Breast epithelium (tissue), 4 donors: ENCODE measurements at places on chromosomes 16 and 17.

GRCh38 chr17:3978421-3979289 lies 14.4 kb upstream of the ATP2A3 start:
- DNase-seq: no peak

- DNase-seq: no peak
Observed at GRCh38 chr16:3068487-3068886, 3.0 kb downstream of the IL32 start.

GRCh38 chr17:78242024-78242742 lies 10.8 kb downstream of the TMEM235 start:
- no peak for DNase-seq

DNA sequence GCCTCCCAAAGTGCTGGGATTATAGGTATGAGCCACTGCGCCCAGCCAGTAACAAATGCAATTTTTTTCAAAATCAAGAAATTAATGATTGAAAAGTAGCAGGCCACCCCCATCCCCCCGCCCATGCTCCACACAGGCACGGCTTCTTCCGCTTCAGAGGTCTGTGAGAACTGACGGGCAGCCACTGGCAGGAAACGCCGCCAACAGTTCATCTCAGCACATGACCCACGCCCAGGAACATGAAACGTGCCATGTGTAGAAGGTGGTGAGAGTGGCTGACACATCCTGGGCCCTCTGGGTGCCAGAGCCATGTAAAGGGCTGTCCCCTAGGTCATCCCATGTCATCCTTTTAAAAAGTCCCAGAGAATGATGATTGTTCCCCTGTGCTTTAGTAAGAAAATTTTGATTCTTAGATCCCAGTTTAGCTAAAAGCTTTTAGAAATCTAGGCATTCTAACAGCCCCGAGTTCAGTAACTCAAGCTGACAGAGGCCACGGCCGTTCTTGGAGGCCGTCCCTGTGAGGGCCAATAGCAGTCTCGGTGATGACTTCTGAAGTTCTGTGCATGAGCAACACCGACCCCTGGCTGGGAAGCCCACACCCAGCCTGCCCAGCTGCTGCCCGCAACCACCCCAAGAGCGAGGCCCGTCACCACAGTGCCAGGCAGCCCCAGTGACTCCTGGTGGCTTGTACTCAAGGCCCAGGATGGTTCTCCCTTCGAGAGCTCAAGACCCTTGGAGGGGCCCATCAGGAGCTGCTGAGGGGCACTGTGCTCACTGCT lies 52.1 kb downstream of the KLHDC4 start:
- no peak for DNase-seq

DNA sequence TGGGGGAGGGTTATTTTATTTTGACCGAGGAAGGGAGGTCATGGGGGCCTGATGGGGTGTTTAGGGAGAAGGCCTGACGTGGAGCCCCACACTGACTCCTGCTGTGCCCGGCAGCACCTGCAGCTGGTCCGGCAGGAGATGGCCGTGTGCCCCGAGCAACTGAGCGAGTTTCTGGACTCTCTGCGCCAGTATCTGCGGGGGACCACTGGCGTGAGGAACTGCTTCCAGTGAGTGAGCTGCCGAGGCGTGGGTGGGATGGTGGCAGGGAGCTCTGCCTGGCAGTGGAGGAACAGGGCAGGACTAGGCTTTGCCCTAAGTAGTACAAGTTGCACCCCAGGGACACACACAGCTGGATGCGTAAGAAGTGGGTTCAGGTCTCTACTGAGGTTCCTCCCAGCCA lies 30.0 kb downstream of the NECAB2 start:
- DNase-seq: no peak

- no peak for DNase-seq
Observed at GRCh38 chr17:72518753-72519597, 398.2 kb downstream of the SOX9 start.

GRCh38 chr17:80476877-80477646 lies 655 bp upstream of the NPTX1 start:
- no peak for DNase-seq

- peak; percentile 61 for DNase-seq
Observed at GRCh38 chr17:56737421-56738161, 96.1 kb downstream of the C17orf67 start.

DNA sequence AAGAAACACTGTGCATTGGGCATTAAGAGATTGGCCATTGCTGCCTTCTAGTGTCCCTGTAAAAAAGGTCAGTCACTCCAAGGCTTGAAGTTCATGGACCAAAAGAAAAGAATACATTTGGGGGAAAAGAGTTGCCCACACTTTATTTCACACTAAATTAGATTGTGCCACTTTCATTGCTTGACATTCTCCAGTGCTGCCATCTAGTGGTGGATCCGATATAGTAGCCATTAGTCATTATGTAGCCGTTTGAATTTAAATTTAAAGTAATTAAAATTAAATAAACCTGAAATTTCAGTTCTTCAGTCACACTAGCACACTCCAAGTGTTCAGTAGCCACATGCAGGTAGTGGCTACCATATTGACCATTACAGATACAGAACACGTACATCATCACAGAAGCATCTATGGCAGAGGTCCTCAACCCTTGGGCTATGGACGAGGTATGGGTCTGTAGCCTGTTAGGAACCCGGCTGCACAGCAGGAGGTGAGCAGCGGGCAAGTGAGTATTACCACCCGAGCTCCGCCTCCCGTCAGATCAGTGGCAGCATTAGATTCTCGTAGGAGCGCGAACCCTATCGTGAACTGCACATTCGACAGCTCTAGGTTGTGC lies 21.9 kb upstream of the CDH5 start:
- no peak for DNase-seq

DNA sequence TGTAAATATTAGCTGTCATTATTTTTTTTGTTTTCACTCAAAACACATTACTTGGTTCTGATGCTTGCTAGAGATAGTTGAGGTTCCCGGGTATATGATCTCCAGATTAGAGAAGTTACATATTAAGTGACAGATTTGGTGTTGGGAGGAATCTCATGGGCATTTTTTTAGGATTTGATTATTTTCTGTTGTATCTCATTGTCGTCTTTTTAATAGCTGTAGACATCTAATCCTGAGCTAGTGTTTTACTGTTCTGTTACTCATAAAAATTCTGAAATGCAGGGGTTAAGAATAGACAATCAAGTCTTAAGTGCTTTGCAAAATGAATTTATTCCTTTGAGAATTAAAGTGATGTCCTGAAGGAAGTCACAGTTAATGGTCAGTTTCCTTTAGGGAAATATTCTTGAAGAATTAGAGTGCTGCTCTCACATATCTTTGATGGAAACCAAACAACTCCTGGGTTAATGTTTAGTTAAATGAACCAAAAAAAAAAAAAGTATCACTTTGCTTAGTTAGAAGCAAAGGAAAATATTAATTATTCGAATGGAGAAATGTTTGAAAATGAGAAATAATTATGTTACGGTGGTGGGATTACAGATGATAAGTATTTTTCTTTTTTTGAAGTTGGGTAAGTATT lies 251.7 kb upstream of the CACNG5 start:
- DNase-seq: no peak

GRCh38 chr16:6803176-6803575 lies 529.5 kb upstream of the RBFOX1 start:
- no peak for DNase-seq

- no peak for DNase-seq
Observed at GRCh38 chr17:640436-640835, 74.2 kb downstream of the VPS53 start.

GRCh38 chr16:81524382-81524781 lies 79.8 kb downstream of the CMIP start:
- no peak for DNase-seq

DNA sequence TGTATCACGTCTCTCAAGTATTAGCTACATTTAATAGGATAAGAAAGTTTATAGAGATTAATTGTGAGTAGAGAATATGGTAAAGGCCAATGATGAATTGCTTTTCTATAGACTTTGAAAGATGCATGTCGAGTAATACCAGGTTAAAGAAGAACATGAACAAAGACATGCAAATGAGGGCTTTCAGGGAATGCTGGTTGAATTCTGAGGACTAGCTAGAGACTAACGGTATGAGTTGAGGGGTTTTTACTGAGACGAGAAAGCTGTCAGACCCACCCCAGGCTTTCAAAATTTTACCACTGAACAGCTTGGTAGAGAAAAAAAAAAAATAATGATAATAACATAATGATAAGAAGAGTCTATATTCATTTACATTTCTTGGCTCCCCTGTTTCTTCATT lies 796.0 kb upstream of the CDH8 start:
- no peak for DNase-seq

GRCh38 chr16:69520800-69521602 lies 44.8 kb upstream of the NFAT5 start:
- no peak for DNase-seq

- DNase-seq: no peak
Observed at GRCh38 chr16:70434484-70435260, 4.2 kb downstream of the ST3GAL2 start.

DNA sequence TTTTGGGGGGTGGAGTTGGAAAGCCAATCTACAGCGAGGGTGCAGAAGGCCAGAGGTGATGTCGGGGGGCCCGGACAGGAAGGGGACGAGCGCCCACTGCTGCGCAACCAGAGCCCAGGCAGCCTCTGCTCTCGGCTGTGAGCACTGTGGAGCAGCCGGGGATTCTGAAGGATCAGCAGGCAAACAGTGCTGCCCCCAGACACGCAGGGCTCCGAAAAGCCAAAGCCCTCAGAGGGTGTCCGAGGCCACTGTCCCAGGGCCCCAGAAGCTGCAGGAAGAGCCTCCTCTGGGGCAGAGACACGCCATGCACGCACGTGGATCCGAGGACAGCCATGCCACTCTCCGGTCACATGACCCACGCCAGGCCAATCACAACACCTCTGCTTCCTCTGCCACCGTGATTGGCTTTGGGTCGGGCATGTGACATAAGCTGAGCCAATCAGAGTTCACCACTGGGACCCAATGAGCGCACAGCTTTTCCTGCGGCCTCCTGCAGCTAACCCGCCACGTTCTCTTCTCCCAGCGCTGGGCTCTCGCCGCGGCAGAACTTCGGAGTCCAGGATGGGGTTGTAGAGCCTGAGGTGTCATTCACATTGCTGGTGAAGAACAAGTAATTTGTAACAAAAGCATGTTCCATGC lies 40.7 kb downstream of the ACTG1 start:
- DNase-seq: peak; percentile 78

GRCh38 chr17:2213291-2213960 lies 90.2 kb downstream of the SMG6 start:
- no peak for DNase-seq

DNA sequence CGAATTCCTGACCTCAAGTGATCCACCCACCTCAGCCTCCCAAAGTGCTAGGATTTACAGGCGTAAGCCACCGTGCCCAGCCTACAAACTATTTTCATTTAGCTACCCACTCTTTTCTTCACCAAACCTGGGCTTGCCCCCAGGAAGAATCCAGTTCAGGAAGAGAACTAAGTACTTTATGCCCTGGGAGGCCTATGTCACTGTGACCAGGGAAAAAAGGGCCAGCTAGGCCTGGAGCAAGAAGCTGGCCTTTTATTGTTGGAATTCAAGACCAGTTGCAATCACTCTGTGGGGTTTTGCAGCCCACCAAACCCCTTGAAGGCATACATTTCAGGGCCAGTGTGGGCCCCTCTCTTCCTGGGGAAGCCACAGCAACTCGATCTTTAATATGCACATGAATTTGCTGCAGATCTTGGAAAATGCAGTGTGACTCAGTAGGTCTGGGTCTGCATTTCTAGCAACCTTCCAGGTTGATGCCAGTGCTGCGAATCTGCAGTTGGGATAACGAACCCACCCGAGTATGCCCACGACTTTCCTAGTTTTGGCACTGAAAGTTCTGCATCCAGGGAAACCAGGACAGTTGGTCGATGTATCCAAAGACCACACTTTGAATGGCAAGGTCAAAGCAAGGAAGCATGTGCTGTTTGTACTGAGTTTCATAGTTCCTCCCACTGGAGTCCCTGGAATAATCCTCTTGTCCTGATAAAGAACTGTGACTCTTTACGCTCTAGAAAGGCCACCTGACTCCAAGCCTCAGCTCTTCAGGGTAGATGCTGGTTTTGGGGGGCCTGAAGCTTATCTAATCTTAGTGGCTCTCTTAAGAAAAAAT lies 7.2 kb upstream of the MRPS23 start:
- DNase-seq: no peak

DNA sequence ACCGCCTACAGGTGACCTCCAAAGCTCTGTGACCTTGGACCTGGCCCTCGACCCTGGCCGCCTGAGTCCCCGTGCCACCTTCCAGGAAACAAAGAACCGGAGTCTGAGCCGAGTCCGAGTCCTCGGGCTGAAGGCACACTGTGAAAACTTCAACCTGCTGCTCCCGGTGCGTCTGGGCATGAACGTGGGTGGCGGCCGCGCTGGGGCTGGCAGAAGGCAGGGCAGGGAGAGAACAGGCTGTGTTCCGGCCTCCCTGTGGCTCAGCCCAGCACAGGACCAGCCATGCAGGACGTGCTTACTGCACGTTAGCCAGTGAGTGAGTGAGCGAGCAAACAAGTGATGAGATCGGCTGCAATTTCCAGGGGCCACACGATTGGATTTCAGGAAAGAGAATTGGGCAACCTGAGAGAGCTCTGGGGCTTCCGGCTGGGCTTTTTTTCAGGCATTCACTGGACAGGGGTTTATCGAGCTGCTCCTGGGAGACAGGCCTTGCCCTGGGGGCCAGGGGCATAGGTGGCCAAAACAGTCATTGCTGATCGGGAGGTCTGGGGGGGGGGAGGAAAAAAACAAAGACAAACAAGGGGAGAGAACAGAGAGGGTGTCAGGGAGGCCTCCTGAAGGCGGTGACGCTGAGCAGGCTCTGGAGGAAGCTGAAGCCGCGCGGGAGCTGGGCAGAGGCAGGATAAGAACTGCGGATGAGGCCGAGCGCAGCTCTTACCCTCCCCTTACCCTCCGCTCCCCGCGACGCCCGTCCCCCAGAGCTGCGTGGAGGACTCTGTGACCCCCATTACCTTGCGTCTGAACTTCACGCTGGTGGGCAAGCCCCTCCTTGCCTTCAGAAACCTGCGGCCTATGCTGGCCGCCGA lies 16.9 kb downstream of the ITGAX start:
- no peak for DNase-seq

- DNase-seq: no peak
Observed at GRCh38 chr16:87930456-87930855, 5.9 kb downstream of the CA5A start.

- DNase-seq: peak; percentile 76
Observed at GRCh38 chr16:14309001-14309886, 238.1 kb downstream of the MRTFB start.

DNA sequence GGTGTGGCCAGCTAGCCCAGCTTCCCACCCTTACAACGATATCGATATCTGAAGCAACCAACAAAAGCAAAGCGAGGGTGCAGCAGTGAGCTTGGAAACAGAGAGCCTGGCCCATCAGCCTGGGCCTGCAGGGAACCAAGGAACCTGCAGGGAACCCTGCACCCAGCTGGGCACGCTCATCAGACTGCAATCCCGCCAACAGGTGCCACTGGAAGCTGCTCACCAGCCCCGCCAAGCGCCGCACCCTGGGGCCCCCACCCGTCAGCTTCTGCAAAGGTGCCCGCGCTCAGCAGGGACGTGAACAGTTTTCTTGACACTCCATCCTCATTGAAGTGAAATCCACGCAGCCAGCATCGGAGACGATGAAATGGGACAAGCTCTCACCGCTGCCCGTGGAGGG lies 250.7 kb downstream of the RBFOX3 start:
- no peak for DNase-seq
